ENCODE measurements at places on chromosomes 13 and 19.

DNA sequence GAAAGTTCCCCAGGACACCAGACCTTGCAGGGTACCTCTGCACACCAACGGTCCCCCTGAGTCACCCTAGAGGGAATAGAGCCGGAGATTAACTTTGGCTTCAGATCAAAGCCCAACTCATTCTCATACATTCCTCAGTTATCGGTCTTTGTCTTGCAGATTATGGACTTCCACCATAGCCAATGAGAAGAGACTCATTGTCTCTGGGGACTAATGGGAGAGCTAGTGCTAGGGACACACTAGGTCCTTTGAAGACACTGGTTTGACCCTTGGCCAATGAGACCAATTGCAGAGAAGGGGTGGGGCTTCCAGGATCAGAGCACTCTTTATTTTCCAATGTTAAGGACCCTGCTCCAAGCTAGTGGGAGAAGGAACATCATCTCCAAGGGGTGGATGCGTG is 6.1 kb downstream of the KLK7 start:
- no peak for DNase-seq

- DNase-seq, result no peak
Measured at GRCh38 chr19:28294395-28294794, 918.6 kb downstream of the UQCRFS1 start.

DNA sequence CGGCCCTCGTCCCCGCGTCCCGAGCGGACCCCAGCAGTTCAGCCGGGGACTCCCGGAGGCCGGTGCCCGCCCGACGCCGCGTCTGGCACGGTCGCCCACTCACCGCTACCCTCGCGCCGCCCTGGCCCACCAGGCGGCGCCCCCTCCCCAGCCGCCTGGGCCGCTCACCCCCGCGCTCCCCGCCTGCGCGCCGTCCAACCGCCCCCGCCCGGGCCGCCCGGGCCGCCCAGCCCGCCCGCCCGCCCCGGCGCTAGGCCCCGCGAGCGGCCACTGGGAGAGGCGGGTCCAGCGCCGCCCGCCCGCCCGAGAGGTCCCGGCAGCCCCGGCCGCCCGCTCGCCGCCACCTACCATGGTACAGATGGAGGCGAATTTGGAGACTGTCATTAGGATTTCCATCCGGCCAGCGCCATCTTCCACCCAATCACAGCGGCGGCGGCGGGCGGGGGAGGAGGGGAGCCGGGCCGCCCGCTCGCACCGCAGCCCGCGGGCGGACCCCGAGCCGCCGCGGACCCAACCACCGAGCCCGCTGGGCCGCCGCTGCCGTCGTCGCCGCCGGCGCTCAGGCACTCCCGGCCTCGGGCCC is at the start of gene USP12:
Gene USP12 (minus strand): TSS at position 568 of the 583 bp plus-strand sequence. CDS start 172 bp downstream, at position 396.
- peak; percentile 22 for DNase-seq

- DNase-seq, result no peak
Measured at GRCh38 chr19:41408256-41408655, 10.6 kb downstream of the BCKDHA start.

- DNase-seq, result no peak
Measured at GRCh38 chr19:16284505-16284904, 40.1 kb upstream of the KLF2 start.

- DNase-seq, result peak; percentile 61
Measured at GRCh38 chr13:23901365-23901764, 4.1 kb upstream of the C1QTNF9B start.

- peak; percentile 77 for DNase-seq
Measured at GRCh38 chr19:20237773-20238623, 71.0 kb downstream of the ZNF486 start.

DNA sequence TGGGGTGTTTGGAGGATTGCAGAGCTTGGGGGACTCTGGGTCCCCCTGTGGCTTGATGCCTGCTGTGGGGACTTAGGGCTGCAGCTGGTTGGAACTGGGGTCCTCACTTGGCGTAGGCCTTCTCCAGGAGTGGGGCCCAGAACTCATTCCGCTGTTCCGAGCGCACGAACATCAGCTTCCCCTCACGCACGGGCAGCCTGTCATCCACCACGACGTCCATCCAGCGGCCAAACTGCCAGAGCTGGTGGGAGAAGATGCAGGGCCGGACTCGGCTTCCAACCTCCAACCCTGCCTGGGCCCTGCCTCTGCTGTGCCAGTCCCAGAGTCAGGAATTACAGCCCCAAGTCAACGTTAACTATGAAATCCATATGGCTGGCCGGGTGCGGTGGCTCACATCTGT is 2.6 kb downstream of the CAPN12 start:
- no peak for DNase-seq

- DNase-seq, result no peak
Measured at GRCh38 chr19:5588906-5589676, 21.3 kb upstream of the TINCR start.

DNA sequence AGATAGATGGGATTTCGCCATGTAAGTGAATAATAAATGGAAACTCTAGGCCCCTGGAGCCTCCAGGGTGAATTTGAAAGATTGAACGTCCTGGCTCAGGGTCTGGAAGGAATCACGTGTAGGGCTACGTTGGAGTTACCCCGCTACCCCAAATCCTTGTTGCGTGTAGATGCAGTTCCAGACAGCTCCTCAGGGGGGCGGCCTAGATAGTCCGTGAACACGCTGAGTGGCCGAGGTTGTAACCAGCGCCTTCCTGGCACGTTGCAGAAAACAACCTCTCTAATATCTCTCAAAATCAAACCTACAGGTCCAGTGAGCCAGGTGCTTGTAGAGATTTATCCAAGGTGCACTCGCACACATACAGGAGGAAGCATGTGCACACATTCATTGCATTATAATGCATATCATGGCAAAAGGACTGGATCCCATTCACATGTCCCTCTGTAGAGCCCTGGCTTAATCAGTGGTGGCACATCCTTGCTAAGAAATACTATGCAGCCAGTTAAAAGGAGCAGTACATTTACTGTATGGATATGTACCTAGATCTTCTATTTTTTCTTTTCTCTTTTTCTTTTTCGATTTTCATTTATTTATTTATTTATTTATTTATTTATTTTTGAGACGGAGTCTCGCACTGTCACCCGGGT is 2.5 kb upstream of the KEAP1 start:
- DNase-seq, result peak; percentile 50

GRCh38 chr13:97280478-97280877 is 58.3 kb downstream of the MBNL2 start:
- no peak for DNase-seq

- DNase-seq, result peak; percentile 99
Measured at GRCh38 chr19:44603201-44603945, 10.0 kb upstream of the IGSF23 start.

GRCh38 chr19:588093-588740 is 1.5 kb upstream of the HCN2 start:
- DNase-seq, result peak; percentile 72

- DNase-seq, result no peak
Measured at GRCh38 chr13:41978007-41978406, 17.1 kb upstream of the VWA8 start.

GRCh38 chr19:30244533-30244932 is 127.7 kb upstream of the ZNF536 start:
- DNase-seq, result no peak

- DNase-seq, result no peak
Measured at GRCh38 chr19:1861599-1862031, 1.8 kb downstream of the KLF16 start.

- no peak for DNase-seq
Measured at GRCh38 chr13:40163066-40164000, 503.1 kb downstream of the FOXO1 start.

DNA sequence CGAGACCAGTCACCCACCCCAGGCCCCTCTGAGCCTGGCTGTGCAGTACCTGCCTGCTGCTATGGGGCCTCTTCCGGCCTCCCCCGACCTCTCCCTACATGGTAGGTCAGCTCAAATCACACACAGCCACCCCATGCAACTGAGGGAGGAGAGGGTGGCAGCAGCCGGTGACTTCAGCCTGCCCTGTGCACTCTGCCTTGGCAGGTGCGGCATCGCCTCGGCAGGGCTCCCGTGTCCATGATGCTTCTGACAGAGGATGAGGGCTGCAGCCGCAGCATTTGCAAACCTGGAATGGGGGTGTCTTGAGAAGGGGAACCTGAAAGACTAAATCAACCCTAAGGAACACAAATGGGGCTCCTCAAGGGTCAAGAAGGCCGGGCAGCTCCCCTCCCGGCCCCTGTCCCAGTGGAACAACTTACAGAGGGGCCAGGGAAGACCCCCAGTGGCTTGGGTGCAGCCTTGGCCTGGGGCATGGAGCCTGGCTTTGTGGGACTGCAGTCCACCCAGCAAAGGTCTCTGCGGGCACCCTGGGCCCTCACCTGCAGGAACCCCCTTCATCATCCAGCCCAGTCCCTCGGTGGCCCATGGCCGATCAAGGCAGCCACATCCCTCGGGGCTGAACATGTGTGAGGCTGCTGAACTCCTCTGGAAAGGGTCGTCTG is 6.7 kb downstream of the TEX29 start:
- no peak for DNase-seq

GRCh38 chr13:89694451-89694850 is 1653.0 kb upstream of the MIR17HG start:
- DNase-seq, result no peak

- peak; percentile 68 for DNase-seq
Measured at GRCh38 chr19:1251330-1252220, 3.2 kb downstream of the MIDN start.

- DNase-seq, result no peak
Measured at GRCh38 chr13:108495646-108496361, 133.6 kb upstream of the MYO16 start.

DNA sequence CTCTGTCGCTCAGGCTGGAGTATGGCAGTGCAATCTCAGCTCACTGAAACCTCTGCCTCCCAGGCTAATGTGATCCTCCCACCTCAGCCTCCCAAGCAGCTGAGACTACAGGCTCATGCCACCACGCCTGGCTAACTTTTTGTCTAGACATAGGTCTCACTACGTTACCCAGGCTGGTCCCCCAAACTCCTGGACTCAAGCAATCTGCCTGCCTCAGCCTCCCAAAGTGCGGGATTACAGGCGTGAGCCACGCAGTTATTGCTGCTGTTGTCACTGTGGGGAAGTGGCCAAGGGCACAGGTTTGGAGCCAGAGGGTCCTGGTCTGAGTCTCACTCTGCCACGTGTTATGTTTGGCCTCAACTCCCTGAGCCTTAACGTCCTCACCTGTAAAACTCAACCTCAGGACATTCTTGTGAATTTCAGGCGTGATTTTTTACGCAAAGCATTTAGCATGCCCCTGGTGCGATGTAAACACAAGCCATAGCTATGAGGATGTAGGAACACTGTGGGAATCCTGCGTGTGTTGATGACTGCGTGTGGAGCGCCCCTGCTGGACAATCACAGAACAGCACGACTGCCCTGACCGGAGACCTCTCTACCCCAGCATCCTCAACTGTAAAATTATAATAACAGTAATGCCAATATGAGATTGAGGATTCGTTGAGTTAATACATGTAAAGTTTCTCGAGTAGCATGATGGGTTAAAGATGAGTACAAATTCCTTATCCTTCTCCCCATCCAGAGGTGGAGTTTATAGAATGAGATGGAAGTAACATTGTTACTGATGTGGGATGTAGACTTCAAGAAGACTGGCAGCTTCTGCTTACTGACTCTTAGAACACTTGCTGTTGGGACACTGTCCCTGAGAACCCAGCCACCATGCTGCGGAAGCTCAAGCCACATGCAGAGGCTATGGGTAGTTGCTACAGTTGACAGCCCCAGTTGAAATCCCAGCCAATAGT is 41.8 kb upstream of the PNMA8B start:
- DNase-seq, result peak; percentile 29

DNA sequence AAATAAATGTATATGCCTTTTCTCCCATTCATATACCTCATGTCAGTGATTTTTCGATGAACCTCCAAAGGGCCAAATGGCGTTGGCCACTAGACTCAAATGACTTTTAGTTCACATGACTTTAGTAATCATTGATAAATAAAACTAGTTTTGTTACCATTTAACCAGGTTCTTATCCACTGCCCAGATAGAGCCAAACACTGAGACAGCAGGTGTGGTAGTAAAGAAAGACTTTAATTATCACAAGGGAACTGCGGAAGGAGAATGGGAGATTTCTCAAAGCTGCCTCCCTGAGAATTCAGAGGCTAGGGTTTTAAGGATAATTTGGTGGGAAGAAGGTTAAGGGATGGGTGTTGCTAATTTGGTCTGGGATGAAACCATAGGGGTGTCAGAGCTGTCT is 19.4 kb upstream of the KBTBD6 start:
- no peak for DNase-seq

GRCh38 chr13:39350461-39350881 is 252.5 kb downstream of the LHFPL6 start:
- no peak for DNase-seq

GRCh38 chr13:59542303-59542702 is 621.4 kb downstream of the DIAPH3 start:
- no peak for DNase-seq

- DNase-seq, result no peak
Measured at GRCh38 chr19:49906879-49907564, 10.3 kb upstream of the IL4I1 start.

DNA sequence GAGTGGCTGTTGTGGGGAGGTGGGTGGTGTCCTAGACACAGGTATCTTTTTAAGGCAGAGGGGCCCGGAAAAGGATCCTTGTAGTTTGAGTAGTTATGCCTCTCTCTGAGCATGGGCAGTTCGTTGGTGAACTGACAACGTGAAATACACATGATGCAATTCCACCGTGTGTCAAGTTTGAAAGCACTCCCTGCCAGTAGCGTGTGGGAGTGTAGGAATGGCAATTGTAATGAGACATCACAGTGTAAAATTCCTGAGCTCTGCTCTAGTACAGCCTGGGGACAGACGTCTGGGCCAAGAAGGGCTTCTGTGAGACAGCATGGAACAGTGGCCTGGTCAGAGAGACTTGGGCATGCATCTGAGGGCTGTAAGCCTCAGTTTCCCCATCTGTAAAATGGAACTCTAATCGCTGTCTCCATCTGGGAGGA is 10.4 kb upstream of the ASF1B start:
- DNase-seq, result peak; percentile 84

GRCh38 chr13:109989155-109989554 is 202.8 kb upstream of the IRS2 start:
- DNase-seq, result peak; percentile 82

- DNase-seq, result no peak
Measured at GRCh38 chr19:7191946-7192691, 102.1 kb downstream of the INSR start.

DNA sequence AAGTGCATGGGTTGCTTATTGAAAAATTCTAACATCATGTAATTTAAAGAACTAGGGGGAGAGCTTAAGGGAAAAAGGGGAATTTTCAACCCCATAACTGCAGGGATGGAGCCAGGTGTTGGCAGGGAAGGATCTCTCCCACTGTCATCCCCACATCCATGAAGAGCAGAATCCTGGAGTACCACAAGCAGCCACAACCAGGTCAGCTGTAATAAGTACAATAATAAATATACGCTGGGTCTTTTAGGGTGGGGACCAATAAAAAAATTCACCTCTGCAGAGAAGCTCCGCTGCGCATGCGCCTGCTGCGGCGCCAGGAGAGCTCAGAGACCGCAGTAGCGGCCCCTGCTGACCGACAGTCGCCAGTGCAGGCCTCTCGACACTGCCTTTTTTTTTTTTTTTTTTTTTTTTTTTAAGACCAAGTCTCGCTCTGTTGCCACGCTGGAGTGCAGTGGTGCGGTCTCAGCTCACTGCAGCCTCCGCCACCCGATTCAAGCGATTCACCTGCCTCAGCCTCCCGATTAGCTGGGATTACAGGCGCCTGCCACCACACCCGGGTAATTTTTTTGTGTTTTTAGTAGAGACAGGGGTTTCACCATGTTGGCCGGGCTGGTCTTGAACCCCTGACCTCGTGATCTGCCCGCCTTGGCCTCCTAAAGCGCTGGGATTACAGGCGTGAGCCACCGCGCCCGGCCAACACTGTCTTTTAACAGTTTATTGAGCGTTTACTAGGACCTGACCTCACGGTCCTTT is 2.5 kb upstream of the EEF2 start:
- peak; percentile 76 for DNase-seq

Data from IMR-90 (cell line).